D341Med (cell line): ENCODE measurements at places on chromosomes 16 and 17.

DNA sequence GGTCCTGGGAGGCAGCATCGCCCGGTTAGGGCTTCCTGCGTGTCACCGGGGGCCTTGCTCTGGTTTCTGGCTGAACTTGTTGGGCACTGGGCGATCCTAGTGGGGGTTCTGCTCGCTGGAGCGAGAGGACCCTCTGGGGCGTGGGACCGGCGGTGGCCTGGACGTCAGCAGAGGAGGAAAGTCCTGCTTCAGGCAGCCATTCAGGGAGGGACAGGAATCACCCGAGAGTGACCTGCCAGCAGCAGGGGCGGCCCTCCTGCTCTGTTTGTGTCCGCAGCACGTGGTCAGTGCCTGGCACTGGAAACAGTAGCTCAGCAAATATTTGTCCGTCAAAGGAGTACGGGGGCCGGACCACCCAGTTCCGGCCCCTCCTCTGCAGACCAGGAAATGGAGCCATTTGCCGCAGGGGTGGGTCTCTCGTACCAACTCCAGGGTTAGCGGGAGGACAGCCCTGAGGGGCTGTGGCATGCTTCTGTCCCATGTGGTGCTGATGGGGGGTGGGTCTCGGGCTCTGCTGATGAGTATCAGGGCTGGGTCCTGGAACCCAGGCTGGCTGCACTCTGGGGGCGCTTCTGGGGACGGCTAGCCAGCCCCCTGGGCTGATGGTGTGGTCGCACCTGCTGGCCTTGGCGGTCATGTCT, 48.3 kb downstream of the BAIAP2 start:
- DNase-seq = no peak

- no peak for DNase-seq
Measured at GRCh38 chr17:37064956-37065355, 116.2 kb downstream of the AATF start.

GRCh38 chr17:17887752-17888304, 51.0 kb upstream of the SREBF1 start:
- no peak for DNase-seq

DNA sequence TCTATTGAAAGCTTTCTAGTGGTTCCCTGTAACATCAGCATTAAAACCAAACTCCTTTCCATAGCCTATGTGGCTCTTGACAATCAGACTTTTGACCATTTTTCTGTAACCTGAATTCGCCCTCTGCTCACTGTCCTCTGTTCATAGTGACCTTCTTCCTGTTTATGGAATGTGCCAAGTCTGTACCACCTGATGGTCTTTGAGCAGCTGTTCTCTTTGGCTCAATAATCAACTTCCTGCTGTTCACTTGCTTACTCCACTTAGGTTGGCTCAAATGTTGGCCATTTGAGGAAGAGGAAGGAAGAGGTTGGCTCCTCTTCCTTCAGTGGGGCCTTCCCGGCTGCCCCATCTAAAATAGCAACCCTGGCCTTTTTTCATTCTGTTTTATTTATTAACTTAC, 251.5 kb downstream of the CA10 start:
- no peak for DNase-seq

DNA sequence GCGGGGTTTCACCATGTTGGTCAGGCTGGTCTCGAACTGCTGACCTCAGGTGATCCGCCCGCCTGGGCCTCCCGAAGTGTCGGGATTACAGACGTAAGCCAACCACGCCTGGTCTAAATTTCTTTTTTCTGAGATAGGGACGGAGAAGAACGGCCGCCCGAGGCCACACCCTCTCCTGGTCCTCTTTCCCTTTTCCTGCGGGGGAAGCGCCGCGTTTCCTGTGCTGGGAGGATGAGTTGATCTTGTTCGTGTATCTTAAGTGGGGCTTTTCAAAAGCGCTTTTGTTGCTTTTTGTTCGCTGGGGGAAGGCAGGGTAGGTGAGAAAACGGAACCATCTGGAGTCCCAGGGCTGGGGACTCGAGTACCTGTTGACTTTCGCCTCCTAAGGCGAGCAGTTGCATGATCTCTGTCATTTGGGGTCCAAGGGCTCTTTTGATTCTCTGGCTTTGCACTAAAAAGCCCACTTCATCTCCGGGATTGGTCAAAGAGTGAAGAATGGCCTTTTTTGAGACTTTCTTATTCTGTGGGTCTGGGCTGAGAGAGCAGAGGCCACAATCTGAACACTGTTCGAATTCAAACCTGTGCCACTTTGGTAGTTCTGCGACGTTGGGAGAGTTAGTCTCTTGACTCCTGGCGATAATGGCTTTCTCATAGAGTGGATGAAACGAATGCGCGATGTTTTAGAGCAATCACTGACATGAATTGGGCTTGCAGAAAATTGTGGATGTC, 1.3 kb downstream of the FUS start:
- no peak for DNase-seq

- DNase-seq = no peak
Measured at GRCh38 chr16:52515068-52515671, 31.8 kb downstream of the TOX3 start.

DNA sequence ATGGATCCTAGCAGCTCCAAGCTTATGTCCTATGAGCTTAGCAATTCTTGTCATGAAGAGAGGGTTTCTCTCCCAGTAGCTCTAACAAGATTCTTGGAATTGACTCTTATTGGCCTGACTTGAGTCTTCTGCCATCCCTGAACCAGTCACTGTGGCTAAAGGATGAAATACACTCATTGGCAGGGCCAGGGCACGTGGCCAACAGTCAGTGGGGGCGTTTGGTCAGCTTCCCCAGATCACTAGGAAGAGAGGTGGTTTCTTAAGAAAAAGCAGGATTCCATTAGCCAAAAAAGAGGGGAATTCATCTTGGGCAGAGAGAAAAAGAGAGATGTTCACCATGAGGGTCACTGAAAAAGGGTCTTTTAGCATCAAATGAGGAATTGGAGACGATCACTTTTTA, 363.2 kb downstream of the SNX29 start:
- no peak for DNase-seq

DNA sequence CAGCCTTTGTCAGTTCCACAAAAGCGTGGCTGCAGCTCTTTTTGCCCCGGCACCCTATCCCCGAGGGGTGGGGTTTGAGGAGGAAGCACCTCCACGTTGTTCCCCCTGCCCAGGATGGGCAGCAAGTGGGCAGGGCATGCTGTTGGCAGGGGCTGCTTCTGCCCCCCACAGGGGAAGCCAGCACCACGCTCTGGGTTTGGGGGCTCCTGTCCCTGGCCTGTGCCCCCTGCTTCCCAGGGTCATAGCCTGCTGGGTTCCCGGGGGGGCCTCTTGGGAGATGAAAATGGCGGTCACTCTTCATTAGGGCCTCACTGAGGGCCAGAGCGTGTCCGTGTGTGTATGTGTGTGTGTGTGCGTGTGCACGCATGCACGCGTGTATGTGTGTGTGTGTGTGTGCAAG, 22.8 kb downstream of the LASP1 start:
- DNase-seq = no peak

DNA sequence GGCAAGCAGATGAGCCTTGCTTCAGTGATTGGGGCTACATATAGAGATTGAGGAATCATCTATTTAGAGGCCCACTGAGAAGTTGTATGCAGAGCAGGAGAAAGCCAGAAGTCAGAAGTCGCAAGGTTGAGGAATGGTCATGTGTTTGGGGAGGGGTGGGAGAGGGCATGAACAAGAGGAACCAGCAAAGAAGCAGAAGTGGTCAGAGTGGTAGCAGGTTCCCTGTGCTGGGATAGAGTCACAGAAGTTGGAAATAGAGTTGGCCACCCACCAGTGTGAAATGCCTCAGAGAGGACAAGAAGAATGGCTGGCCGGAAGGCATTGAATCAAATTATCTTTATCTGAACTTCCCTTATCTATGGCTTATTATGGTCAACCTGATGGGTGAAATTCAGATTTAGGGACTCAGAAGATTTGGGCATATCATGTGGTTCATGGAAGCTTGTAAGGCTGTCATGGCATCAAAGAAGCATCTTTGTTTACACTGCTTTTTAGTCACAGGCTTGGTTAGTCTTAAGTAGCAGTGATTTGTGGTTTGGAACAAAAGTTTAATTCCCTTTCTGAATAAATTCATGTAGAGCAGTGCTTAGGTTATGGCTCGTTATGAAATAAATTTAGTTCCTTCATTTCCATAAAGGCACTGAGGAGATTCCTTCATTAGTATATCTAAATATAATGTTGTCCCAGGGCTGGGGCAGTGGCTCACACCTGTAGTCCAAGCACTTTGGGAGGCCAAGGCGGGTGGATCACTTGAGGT, 19.7 kb downstream of the MAP3K3 start:
- no peak for DNase-seq

DNA sequence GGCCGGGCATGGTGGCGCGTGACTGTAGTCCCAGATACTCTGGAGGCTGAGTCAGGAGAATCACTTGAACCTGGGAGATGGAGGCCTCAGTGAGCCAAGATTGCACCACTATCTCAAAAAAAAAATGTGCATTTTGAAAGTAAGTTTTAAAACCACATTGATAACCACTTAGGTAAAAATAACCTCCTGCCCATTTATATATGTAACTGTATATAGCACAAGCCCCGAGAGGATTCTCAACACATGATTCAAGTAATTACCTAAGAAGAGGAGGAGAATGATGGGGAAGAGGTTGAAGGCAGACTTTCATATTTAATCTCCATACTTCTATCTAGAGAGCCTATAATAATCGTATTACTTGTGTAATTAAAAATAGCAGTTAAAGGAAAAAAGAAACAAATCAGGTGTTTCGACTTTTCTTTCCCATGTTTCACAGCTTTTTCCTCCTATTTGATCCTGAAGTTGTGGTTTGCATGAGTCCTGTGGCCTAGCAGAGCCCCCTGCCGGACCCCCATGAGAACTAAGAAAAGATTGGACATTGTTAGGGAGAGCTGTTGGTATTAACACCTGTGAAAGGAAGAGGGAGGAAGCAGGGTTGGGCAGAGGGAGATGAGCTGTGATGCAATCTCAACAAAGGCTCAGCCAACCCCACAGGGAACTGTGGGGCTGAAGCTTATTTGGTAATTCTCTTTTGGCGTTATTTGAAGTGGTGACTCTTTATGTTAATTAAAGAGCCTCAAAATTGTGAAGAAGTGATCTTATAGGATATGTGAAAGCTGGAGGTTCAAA, 22.1 kb downstream of the PMFBP1 start:
- no peak for DNase-seq

- DNase-seq = no peak
Measured at GRCh38 chr17:16329519-16330271, 23.6 kb downstream of the CENPV start.

DNA sequence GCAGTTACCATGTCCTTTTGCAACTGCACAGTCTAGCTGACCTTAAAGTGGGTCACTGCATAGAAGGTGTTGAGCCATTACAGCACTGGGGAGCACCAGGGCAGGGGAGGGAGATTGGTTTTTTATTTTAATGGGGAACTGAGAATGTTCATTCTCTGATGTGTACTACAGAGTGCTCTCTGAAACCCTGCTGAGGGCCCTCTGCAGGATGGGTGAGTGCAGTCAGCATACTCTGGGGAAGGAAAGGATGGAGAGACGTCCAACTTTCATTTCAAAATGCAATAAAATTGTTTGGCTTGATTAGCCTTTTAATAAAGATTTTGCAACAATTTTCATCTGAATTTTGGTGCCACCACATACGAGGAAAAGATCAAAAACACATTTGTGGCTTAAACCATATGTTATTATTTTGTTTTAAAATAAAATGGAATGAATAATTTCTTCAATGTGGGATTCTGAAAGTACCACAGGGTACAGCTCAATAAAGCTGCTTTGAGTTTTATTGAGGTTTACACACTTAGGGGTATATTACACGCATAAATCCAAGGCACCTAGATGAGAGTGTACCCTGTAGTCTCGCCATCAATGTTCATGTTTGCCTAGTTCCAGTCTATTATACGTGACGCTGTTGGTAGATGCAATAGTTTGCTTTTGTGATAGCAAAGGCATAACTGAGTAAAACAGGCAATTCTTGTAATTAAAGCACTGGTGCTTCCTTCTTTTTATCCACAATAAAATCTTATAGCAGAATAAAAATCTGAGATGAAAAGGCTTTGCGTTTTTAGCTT, 73.5 kb downstream of the SNX11 start:
- no peak for DNase-seq

GRCh38 chr17:47714773-47715396, 18.2 kb upstream of the TBX21 start:
- no peak for DNase-seq

- DNase-seq = no peak
Measured at GRCh38 chr17:70049801-70050591, 25.0 kb upstream of the KCNJ16 start.

DNA sequence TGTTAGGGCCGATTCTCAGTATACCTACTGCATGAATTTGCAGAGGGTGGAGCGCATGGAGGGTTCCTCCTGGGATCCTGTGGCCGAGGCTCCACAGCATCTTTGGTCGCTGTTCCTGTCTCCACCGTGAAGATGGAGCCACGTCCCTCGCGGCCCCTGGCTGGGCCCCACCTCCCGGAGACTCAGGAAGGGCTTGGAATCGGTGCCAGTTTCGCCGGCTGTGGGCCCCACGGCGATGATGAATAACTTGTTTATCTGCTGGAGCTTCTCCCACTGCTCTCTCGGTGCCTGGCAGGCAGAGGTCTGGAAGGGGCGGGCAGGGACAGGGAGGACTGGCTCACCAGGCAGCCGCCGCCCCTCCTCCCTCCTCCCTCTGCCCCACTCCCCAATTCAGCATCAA, 8.1 kb downstream of the SLC5A11 start:
- DNase-seq = no peak

DNA sequence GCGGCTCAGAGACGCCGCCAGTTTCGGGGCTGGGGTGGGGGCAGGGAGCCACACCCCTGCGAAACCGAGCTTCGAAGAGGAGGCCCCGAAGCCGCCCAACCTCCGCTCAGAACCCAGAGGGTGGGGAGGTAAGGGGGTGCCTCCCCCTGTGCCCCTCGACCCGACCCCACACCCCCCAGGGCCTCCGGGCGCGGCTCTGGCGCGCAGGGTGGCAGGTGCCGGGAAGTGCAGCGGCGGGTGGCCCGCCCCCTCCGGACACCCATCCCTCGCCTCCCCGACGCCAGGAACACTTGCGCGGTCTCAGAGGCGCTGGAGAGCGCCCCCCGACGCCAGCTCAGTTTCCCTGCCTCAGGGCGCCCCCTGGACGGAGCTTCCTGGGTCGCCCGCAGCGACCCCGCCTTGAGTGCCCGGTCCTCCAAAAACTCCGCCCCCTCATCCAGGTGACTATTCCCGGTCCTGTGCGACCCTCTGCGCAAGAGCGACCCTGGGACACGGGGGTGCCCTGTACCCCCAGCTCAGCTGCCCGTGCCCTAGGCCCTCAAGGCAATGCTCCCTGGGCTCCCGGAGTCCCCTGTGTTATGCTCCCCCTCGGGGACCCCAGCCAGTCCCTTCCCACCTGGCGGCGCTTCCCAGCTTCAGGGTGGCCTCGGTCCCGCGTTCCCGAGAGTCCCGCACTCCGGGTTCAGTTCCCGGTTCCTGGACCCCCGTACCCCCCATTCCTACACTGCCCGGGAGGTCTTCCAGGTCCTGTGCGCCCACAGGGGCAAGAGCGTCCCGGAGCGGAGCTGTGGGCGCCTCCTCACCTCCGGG, 562 bp downstream of the PPL start:
- DNase-seq = peak; percentile 67
